PC-9 (cell line): ENCODE measurements at places on chromosomes 4 and X. TPM values are rescaled to one million over a fixed set of nuclear protein-coding genes. Genes with fewer than 3 reads are reported as not detected.

- no peaks in the 10 kb centered on the region for H3K27me3 ChIP-seq
- no peak overlapping the region for H3K4me3 ChIP-seq
- no peak for DNase-seq
- no peaks in the 10 kb centered on the region for H3K36me3 ChIP-seq
- no peak overlapping the region for H3K27ac ChIP-seq
Observed at GRCh38 chr4:95428291-95429070, 120.3 kb downstream of the UNC5C start.

PABPC4L gene
- total RNA-seq, result 0.88 and 0.96 TPM in 2 replicates

- no peaks in the 10 kb centered on the region for H3K27me3 ChIP-seq
- DNase-seq, result no peak
- H3K27ac ChIP-seq, result no peak overlapping the region
- H3K36me3 ChIP-seq, result no peaks in the 10 kb centered on the region
- no peaks in the 10 kb centered on the region for H3K4me1 ChIP-seq
Observed at GRCh38 chr4:113003841-113004240, 45.6 kb upstream of the ANK2 start.

- H3K36me3 ChIP-seq, result no peaks in the 10 kb centered on the region
- no peak overlapping the region for H3K4me3 ChIP-seq
- H3K27ac ChIP-seq, result no peak overlapping the region
- H3K4me1 ChIP-seq, result peaks cover 8% of the 10 kb centered on the region; the same call in 1 of the 2 replicates
Observed at GRCh38 chr4:26035921-26036320, 121.9 kb downstream of the SMIM20 start.

DNA sequence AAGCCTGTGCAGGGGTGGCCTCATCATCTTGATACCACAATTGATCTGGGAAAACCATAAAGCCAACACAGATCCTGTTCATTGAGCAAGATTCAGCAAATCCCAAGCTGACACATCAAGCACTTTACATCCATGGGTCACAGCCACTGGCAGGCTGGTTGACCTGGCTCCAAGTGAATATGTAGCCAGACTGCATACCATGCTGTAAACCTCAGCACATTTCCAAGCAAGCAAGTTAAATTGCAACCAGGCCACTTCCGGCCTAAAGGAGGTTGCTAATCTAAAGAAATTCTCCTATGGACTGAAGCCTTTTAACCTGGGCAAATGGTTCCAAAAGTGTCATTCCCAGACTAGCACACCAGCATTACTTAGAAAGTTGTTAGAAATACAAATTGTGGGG lies 54.4 kb upstream of the USP26 start:
- H3K27ac ChIP-seq, result no peak overlapping the region
- no peak overlapping the region for H3K4me3 ChIP-seq
- DNase-seq, result peak; percentile 59
- H3K36me3 ChIP-seq, result no peaks in the 10 kb centered on the region
- no peaks in the 10 kb centered on the region for H3K4me1 ChIP-seq

GRIA2 gene
- not detected in 2 replicates for total RNA-seq

- H3K4me1 ChIP-seq, result no peaks in the 10 kb centered on the region
- DNase-seq, result no peak
- H3K4me3 ChIP-seq, result no peak overlapping the region
- H3K27me3 ChIP-seq, result peaks cover 96% of the 10 kb centered on the region
- no peak overlapping the region for H3K27ac ChIP-seq
- H3K36me3 ChIP-seq, result no peaks in the 10 kb centered on the region
Observed at GRCh38 chr4:3740256-3740655, 25.9 kb upstream of the ADRA2C start.

DNA sequence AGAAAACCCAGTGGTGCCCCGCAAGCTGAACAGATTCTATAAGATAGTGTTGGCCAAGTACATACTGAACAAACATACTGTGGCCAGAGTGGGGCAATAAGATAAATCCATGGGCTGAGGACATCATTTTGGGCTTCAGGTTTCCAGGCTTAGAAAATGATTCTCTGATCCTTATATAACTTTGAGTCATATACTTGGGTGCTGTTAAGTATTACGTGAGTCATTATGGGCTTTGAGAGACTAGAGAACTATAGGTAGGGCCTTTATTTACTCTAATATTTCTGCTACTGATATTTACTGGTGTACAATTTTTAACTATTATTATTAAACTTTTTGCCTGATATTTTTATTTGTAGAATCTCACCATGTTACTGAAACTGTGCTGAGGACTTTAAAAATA lies 586.1 kb downstream of the CENPC start:
- DNase-seq, result no peak
- no peaks in the 10 kb centered on the region for H3K4me1 ChIP-seq
- no peak overlapping the region for H3K27ac ChIP-seq
- no peaks in the 10 kb centered on the region for H3K36me3 ChIP-seq
- no peak overlapping the region for H3K4me3 ChIP-seq

DNA sequence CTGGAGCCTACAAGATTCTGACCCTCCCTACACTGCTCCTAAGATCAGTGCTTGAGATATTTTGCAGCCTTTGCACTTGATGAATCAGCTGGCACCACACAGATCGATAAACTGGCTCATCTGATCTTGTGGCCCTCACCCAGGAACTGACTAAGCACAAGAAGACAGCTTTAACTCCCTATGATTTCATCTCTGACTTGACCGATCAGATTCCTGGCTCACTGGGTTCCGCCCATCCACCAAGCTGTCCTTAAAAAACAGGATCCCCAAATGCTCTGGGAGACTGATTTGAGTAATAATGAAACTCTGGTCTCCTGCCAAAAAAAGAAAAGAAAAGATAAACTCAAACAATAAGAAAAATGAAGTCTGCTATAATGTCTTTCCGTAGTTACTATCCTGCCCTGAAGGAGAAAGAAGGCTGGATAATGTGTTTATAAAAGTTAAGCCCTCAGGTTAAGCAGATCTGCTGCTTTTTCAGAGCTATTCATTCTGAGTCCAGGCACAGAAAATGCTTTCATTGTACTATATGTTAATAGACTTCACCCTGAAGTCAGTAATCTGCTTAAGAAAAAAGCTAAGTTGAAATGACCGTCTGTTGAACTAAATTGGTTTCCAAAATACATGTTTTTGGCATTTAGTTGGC lies 795.2 kb downstream of the TRIML1 start:
- no peaks in the 10 kb centered on the region for H3K36me3 ChIP-seq
- H3K27me3 ChIP-seq, result no peaks in the 10 kb centered on the region
- no peak for DNase-seq
- H3K27ac ChIP-seq, result 0 out of 2 replicates have a peak overlapping the region, but pooled peaks have one; percentile 43

FAM133A gene
- total RNA-seq, result 2.4 and 2.5 TPM in 2 replicates

ARL9 gene
- total RNA-seq, result not detected in 2 replicates

CTSO gene
- total RNA-seq, result 4.8 and 5.0 TPM in 2 replicates

DNA sequence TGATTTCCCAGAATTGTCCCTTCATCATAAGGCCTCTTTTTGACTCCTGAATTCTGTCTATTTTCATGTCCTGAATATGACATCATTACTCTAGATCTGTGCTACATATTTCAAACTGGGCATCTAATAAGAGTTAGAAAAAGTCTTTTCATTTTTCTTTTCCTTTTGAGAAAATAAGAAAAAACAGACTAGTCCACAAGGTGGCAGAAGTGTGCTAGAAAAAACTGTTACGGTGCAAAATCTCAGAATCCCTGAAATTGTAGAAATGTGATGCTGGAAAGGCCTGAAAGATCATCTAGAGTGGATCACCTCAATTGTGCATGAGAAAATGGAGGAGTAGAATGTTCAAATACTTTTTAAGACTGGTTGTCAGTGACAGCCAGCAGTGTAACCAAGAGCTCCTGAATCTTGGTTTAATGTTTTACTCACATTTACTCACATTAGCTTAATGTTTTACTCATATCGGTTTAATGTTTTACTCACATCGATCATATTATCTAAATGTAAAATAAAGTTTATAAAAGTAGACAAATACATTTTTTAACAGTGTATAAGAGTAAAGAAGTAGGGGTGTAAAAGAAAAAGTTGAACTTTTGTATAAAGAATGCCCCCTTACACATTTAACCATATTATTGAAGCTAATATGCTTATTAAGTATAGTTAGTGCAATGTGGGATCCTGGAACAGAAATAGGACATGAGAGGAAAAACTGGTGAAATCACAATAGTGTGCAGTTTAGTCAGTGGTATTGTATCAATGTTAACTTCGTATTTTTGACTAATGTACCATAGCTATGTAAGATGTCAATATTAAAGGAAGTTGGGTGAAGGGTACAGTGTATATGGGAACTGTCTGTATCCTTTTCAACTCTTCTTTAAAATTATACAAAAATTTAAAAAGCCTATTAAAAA lies 15.2 kb downstream of the ASB11 start:
- no peak overlapping the region for H3K4me3 ChIP-seq
- no peaks in the 10 kb centered on the region for H3K36me3 ChIP-seq
- peaks cover 5% of the 10 kb centered on the region for H3K4me1 ChIP-seq
- no peak for DNase-seq
- no peaks in the 10 kb centered on the region for H3K27me3 ChIP-seq

DNA sequence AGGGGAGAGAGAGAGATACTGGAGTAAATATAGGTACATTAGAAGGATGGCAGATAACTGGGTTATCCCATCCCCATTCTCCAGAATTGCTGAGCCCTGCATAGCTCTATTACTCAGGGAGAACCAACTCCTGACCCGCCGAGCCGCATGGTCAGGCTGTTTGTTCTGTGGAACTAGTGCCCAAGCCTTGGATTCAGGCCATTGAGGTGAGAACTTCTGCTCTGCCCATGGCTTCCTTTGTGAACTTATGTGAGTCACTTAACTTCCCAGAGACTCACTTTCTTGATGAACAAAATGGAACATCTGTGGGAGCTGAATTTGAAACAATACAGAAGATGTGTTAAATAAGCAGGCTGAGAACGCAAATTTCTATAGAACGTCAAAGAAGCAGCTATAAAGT lies 54.2 kb downstream of the SPATA18 start:
- no peaks in the 10 kb centered on the region for H3K4me1 ChIP-seq
- H3K36me3 ChIP-seq, result no peaks in the 10 kb centered on the region
- no peaks in the 10 kb centered on the region for H3K27me3 ChIP-seq
- no peak for DNase-seq
- no peak overlapping the region for H3K4me3 ChIP-seq

PNMA6F gene
- total RNA-seq, result not detected in 2 replicates

CTAG1B gene
- total RNA-seq, result not detected in 2 replicates

- no peak overlapping the region for H3K4me3 ChIP-seq
- no peak overlapping the region for H3K27ac ChIP-seq
- no peaks in the 10 kb centered on the region for H3K36me3 ChIP-seq
- no peak for DNase-seq
- H3K27me3 ChIP-seq, result no peaks in the 10 kb centered on the region
- no peaks in the 10 kb centered on the region for H3K4me1 ChIP-seq
Observed at GRCh38 chr4:102574317-102574716, 73.2 kb downstream of the NFKB1 start.

- no peaks in the 10 kb centered on the region for H3K27me3 ChIP-seq
- no peak overlapping the region for H3K4me3 ChIP-seq
- no peak for DNase-seq
- H3K27ac ChIP-seq, result no peak overlapping the region
- H3K4me1 ChIP-seq, result no peaks in the 10 kb centered on the region
- no peaks in the 10 kb centered on the region for H3K36me3 ChIP-seq
Observed at GRCh38 chr4:81221303-81222081, 6.5 kb upstream of the PRKG2 start.
